ENCODE measurements at places on chromosomes 3 and 15.

GRCh38 chr3:174356596-174356995 lies 502.5 kb upstream of the NAALADL2 start:
- DNase-seq: no peak

DNA sequence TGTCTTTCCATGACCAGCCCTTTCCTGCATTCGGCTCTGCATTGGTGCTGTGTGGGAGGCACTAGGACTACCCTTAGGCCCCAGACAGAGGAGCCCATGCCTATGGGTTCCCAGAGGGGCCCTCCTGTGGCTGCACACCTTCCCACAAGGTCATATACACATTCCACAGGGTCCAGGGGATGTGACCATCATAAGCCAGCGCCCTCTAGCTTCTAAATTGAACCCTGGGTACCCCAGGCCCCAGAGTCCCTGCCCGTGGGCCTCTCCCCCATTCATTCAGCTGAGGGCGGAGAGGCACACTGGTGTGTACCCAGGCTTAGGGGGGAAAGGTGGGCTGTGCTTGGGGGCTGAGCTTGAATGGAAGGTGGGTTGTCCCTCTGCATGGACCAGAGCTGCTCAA lies 10.2 kb upstream of the SLC6A6 start:
- DNase-seq: no peak

DNA sequence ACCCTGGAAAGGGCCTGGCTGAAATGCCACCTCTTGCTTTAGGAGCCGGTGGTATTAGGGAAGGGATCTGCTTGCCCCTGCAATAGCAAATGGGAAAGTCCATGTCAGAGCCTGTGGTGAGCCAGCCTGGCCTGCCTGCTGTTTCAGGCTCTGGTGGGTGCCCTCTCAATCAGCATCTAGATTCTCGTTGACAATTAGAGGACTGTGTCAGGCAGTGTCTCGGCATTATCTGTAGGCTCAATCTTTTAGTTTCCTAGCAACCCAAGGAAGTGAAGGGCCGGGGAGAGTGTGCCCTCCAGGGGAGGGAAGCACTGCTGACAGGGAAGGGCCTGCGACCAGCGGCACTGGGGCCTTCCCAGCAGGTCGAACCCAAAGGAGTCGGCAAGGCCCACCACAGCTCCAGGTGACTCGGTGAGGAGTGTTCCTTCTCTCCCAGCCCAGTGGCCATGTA lies 42.1 kb downstream of the TLE3 start:
- DNase-seq: peak; percentile 23

GRCh38 chr3:175222356-175222755 lies 363.2 kb downstream of the NAALADL2 start:
- no peak for DNase-seq

Data from lower lobe of right lung (tissue), 2 donors.